Pons (tissue), 1 donor: ENCODE measurements at places on chromosomes 3 and 15.

DNA sequence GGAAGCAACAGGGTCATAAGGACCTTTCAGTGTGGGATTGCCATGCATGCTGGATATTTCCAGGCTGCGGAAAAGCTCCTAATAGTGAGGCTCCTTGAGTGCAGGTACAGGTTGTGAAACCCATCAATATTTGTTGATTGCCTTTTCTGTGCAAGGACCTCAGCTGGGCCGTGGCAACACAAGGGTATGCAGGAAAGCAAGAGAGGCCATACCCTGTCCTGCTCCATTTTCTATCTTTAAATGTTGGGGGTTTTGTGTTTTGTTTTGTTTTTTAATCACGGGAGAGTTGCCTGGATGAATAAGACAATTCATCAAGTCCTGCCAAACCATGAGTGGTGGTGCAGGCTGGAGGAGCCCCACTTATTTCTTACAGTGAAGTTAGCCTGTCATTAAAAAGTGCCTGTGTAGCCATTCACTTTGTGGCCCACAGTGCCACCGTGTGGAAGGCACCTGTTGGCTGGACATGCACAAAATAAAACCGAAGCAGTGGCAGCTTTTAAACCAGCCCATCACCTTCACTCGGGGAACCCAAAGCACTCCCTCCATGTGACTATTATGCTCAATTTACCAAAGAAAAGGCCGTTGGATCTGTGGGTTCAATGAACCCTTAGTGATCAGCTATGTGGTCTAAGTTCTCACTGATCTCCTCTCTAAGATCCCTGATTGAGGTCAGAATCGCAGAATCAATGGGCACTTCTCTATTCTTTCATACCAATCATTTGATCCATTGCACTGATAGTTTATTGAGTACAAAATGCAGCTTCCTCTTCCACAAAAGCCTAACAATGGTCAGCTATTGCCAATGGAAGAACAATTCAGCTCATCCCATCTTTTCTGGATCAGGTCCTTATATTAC is 42.2 kb downstream of the CLDN18 start:
- peak; percentile 14 for DNase-seq

- DNase-seq: no peak
Observed at GRCh38 chr15:67010898-67011616, 54.3 kb upstream of the SMAD3 start.

GRCh38 chr15:81779181-81779580 is 266.6 kb downstream of the MEX3B start:
- DNase-seq: no peak

DNA sequence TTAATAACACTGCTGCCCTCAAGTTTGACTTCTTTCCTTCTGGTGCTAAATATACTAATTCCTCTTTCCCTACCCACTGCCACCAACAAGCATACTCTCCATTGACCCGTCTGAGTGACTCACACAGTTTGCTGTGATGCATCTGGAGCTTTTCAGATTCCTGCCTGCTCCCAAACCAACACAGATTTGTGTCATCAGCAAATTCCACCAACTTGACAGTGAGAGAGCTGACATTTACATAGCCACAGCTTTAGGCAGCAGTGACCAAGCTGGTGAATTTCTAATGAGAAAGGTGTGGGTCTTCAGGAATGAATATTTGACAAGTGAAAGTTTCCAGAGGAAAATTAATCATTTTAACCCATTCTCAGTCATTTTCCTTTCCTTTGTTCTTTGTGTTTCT is 96.5 kb upstream of the PRICKLE2 start:
- DNase-seq: no peak

DNA sequence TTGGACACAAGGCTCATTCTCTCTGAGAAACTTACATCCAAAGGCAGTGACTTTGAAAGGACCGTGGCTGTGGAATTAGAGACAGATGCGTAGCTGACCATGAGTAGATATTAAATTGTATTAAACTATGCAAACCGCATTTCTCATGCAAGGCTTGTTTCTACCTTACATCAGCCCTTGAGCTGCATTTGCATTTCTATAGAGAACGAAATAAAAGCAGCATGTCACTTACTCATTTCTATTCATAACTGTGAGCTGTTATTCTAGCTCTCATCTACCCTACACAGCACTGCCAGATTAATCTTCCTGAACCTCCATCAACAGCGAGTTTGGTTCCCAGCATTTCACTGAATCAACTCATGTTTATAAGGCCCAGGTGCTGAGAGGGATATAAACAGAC is 72.3 kb downstream of the THSD4 start:
- DNase-seq: no peak

DNA sequence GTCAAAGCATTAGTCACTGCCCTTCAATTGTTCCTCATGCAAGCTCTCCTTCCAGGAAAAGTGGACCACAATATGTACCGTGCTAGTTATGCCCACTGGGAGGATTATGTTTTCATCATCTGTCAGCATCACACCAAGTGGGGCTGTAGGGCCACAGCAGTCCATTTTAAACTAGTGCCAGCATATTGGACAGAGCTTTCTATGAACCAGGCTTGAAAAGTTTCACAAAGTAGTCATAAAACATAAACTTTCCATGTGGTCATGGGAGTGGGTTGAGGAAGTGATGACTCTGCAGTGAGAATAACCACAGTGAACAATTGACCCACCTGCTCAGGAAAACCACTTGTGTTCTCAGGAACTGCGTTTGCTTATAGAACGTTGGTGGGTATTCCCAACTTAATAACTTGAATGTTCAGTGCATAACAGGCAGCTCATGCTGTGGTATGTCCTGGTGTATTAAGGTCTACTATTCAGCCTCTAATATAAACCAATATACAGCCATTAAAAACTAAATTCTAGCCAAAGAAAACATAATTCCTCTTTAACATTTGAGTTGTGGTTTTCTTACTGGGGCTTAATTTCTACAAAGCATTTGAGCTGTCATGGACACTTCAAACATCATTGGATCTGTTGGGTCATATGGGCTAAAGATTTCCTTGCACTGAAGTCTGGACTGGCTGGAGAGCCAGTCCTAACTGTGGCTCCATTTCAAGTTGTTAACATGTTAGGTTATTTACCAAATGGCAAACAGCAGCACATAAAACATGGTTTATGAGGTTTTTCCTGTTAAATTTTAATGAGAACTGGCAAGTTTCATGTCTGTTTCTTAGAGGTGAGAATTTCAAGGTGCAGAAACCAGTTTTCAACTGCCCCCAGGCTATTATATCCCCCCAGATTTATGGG is 274.1 kb downstream of the OTOL1 start:
- DNase-seq: no peak

- peak; percentile 64 for DNase-seq
Observed at GRCh38 chr15:75639191-75639708, 774 bp downstream of the IMP3 start.

GRCh38 chr15:84001037-84001436 is 234.5 kb upstream of the GOLGA6L4 start:
- DNase-seq: no peak

- no peak for DNase-seq
Observed at GRCh38 chr3:38763569-38763968, 52.4 kb downstream of the SCN10A start.

DNA sequence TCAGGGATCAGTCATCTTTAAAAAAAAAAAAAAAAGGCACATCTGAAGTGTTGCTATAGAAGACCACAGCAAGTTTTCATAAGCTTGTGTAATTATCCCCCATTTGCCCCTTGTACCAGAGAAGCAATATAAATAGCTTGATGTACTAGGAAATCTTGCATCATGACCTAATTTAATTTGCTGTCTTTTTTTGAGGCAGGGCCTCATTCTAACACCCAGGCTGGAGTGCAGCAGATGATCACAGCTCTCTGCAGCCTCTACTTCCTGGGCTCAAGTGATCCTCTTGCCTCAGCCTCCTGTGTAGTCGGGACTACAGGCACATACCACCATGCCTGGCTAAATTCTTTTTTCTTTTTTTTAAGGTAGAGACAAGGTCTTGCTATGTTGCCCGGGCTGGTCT is 88.7 kb downstream of the ARIH1 start:
- no peak for DNase-seq

DNA sequence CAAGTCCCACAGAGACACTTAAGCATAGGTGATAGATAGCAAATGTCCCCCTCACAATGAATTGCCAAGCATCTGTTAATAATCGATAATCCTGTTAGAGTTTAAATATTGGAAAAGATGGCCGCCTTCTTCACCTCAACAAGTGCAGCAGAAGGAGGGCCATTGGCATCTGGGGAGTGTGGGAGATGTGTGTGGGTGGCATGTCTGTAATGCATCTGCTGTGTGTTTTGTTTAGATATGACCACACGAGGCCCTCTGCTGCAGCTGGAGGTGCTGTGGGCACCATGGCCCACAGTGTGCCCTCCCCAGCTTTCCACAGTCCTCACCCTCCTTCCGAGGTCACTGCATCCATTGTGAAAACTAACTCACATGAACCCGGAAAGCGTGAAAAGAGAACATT is 12.9 kb downstream of the MKRN2 start:
- no peak for DNase-seq

DNA sequence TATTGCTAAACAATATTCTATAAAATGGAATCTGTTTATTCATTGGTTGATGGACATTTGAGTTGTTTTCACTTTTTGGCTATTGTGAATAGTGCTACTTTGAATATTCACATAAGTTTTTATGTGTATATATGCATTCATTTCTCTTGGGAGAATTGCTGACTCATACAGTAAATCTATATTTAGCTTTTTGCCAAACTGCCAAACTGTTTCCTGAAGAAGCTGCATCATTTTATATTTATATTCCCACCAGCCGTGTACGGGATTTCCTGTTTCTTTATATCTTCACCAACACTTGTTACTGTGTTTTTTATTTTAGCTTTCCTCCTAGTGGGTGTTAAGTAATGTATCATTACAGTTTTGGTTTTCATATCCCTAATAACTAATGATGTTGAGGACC is 12.5 kb upstream of the TCAIM start:
- no peak for DNase-seq

DNA sequence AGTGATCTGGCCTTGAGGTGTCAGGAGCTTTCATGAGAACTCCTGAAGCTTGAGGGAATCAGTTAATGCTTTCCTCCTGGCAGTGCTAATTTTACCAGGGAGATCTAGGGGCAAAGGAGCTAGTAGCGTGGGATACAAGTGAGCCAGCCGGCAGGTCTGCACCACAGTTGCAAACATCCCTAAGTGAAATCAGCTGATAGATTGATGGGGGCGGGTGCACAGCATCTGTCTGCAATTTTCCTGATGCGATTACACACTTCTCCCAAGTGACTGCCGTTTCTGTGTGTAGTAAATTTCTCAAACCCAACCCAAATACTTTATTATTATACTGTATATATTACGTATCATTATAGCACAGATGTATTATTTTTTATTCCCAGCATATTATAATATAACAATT is 304.5 kb downstream of the AGBL1 start:
- DNase-seq: no peak

- no peak for DNase-seq
Observed at GRCh38 chr3:53646723-53647122, 152.3 kb downstream of the CACNA1D start.

DNA sequence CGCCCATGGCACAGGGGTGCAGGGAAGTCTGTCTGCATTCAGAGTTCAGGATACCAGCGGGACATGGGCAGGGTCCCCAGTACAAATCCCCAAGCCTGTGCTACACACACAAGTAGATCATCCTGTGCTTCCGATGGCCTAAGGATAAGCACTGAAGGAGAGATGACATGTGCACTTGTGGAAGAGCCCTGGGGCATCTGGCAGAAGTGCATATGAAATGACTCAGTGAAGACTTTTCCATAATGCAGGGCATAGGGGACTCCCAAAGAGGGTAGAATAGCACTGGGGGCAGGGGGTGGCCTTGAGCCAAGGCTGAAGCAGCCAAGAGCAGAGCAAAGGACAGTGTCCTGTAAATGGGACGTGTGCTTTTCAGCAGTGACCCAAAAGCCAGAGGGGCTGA is 22.9 kb downstream of the ADAMTS17 start:
- DNase-seq: no peak

GRCh38 chr15:65767895-65768294 is 24.2 kb downstream of the DENND4A start:
- no peak for DNase-seq

GRCh38 chr3:127407026-127407939 is 119.4 kb upstream of the PRR20G start:
- no peak for DNase-seq

- no peak for DNase-seq
Observed at GRCh38 chr15:33099739-33100138, 94.8 kb downstream of the FMN1 start.

GRCh38 chr15:41689834-41690233 is 29.6 kb downstream of the MGA start:
- DNase-seq: no peak

- DNase-seq: no peak
Observed at GRCh38 chr3:7506606-7507180, 645.8 kb downstream of the GRM7 start.

DNA sequence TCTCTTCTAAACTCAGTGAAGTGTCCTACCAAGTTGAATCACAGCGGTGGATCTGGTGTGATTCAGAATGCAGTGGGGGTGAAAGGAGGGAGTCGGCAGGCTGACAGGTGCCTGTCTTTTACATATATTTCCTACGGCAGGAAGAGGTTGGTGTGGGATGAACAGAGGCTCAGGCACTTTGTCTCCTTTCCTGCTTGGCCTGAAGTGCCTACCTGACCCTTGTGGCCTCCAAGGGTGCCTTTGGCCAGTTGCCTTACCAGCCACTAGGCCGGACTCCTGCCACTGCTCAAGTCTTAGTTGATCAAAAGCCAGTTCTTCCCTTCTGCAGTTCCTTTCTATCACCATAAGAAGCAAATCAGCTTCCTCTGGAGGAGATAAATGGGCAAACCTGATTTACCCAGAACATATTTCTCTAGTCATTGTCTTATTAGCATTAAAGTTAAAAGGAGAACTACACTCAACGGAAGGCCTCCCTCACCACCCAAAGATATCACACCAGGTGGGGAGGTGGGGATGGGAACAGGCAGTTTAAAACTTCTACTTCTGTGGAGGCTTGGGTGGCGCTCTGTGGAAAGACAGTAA is 52.1 kb downstream of the CRTC3 start:
- no peak for DNase-seq

GRCh38 chr3:30342318-30343060 is 263.9 kb upstream of the TGFBR2 start:
- DNase-seq: peak; percentile 34

GRCh38 chr3:106688464-106688863 is 688.8 kb upstream of the CCDC54 start:
- DNase-seq: no peak

DNA sequence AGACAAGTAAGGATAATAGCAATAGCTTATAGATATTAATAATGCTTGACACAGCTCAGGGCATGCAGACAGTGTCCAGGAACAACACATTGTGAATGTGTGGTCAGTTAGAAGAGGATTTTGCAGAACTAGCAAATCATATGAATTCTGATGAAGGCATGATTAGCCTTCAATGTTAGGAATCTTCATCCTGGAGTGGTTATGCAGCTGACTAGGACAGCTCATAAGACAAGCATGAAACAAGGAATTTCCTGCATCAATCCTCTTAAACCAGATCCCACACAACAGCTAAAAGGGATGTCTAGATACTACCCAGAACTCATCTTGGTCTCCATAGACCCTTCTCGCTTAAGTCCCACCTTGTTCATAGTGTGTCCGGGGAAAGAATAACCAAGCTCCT is 499.0 kb upstream of the ATP11B start:
- no peak for DNase-seq

- DNase-seq: no peak
Observed at GRCh38 chr15:67906382-67906781, 66.5 kb upstream of the RNU6-1 start.

- peak; percentile 43 for DNase-seq
Observed at GRCh38 chr3:178325330-178325729, 210.9 kb upstream of the KCNMB2 start.
